ENCODE measurements at places on chromosomes 13 and 19.

DNA sequence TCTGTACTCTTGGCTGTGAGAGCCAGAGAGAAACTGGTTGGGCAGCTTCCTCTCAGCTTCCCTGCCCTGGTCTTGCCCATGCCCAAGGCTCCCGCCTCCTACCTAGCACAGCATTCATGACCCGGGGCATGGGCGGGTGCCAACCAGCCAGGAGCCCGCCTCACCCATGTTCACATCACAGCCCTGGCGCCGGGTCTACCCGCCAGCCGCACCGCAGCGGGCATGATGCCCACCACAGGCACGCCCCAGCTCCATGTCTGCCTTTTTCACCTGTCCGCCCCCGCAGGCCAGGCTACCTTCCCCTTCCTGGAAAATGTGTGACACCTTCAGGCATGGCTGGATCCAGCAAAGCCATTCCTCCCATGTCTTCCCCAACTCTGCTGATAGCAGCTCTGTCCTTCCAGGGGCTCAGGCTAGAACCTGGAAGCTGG lies 42.1 kb downstream of the PTPRS start:
- DNase-seq = no peak

DNA sequence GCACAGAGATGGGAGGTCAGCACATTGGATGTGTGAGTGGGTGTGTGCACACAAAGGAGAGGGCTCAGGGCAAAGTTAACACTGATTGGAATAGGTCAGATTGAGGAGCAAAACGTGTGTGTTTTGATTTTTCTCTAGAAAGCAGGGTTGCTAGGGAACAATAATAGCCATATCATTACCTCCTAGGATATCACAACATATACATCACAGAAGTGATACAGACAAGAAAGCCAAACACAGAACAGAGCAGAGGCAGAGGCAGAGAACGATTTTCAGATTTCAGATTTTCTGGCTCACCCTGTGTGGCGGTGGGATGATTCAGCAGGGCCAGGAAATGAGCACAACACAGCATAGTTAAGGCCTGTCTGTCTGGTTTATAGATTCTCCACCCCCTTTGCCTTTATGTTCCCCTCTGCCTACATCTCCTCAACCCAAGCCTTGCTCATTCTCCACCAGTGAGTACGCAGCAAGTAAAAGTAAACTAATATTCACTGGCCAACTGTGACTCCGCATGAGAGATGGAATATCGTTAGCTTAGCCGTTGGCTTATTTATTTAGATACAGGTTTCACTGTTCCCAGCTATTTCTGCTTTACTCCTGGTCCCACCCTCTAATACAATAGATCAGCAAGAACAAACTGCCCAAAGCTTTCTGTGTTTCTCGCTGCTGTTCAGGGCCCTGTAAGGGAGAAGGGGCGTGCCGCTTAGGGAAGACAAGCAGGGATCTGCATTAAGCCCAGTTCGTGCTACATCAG lies 182.7 kb upstream of the TSC22D1 start:
- DNase-seq = peak; percentile 23

GRCh38 chr19:862581-863314 lies 3.3 kb downstream of the CFD start:
- peak; percentile 69 for DNase-seq

DNA sequence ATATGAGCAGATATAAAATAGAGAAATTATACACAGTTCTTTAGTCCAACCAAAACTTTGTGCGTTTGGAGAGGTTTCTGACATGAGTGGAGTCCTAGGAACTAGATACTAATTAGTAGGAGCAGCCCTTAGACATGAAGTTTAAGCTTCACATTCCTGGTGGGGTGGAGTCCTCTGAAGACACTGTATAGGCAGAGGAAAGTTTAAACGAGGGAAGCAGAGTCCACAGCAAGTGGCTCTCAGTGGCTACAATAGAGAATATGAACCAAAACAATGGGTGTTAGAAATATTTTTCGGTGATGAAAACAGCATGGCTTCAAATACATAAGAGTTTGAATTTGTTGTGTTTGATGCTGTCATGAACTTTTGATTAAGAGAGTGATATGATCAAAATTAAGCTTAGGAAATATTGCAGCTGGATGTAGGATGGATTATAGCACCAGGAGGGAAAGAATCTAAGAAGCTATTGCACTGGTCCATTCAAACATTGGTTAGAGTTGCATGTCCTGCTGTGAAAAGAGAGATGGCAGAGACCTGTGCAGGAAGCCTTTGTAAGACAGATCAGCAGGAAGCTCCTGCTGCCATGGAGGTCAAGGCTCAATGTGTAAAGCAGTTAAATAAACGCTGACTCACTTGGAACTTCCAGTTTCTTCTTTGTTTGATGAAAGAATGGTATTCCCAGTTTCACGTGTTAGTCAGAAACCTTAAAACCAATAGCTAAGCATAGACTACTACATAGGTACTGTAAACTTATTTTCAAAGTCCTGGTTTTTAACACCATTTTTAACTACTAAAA lies 175.2 kb downstream of the TDRD3 start:
- DNase-seq = no peak

GRCh38 chr19:2782329-2782935 lies 641 bp downstream of the SGTA start:
- DNase-seq = no peak

All from stimulated activated CD4-positive, alpha-beta T cell treated with anti-CD3 and anti-CD28 coated beads, Interleukin-15, amount 100 ng/mL, for 48 hours (primary cell).